Skeletal muscle cell (primary cell): ENCODE measurements at places on chromosomes 11 and 22.
A peak's percentile ranks its signal among the peaks of the same experiment; 100 is the strongest.

DNA sequence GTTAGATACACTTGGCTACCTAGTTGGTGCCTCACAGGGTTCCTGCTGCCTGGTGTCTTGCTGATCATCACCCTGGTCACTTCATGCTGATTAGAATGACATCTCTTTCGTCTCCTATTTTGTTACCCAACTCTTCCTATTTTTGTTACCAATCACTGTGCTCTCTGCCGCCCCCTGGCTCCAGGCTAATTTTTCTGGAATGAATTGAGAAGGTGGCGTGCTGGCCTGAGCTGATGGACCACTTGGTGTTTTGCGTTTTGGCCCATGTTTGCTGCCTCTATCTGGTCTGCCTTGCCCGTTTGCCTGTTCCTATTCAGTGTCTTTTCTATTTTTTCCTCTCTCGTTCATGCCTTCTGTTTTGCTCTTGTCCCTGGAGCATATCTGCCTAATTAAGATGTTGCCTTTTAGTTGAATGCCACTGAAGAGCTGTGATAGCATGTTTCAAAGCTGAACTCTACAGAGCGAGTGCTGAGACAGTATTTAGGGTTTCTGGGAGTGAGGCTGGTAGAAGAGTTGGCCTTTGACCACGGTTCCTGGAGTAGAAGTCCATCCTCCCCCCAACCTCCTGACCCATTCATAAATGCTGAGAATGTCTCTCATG, 5.9 kb upstream of the ATF4 start:
- DNase-seq: no peak

- no peak for DNase-seq
These were observed 118.6 kb upstream of the C11orf87 start for GRCh38 chr11:109303342-109303741.

- peak; percentile 35 for DNase-seq
These were observed 58.1 kb downstream of the GGTLC2 start for GRCh38 chr22:22702237-22703202.

DNA sequence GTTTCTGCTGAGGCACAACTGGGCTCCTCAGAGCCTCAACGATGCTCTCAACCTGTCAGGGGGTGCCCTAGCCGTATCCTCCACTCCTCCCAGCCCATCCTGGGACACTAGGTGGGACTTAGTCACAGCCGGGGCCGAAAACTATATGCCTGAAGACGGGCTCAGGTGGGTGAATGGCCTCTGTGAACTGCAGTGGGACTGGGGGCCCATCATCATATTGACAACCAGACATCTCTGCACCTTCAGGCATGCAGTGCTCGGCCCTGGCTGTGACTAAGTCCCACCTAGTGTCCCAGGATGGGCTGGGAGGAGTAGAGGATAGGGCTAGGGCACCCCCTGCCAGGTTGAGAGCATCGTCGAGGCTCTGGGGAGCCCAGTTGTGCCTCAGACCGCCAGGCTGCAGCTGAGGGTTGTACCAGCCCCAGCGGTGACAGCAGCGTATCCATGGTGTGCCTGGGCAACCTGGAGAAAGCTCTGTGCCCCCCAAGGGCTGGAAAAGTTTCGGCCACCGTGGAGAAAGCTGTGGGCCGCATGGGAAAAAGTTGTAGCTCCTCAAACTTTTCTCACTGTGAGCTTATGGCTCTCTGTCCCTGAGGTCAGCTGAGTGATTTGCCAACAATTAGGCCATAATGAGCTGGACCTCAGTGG, 88.9 kb downstream of the RRM1 start:
- no peak for DNase-seq

DNA sequence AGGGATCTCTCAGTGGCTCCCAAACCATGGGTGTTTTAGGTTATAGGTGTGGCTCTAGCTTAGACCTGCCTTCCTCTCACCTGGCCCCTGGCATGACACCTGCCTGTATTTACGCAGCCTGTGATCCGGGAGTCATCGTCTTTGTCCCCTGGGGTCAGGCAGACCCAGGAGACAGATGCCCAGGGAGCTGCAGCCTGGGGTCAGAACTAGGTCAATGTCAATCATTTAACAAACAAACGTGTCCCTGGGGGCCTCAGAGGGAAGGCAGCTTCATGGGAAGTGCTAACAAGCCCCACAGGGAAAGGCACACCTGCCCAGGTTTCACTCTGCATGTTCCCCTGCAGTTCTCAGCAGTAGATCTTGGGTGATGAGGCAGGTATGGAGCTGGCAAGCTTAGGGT, 12.0 kb downstream of the BACE1-AS start:
- no peak for DNase-seq

DNA sequence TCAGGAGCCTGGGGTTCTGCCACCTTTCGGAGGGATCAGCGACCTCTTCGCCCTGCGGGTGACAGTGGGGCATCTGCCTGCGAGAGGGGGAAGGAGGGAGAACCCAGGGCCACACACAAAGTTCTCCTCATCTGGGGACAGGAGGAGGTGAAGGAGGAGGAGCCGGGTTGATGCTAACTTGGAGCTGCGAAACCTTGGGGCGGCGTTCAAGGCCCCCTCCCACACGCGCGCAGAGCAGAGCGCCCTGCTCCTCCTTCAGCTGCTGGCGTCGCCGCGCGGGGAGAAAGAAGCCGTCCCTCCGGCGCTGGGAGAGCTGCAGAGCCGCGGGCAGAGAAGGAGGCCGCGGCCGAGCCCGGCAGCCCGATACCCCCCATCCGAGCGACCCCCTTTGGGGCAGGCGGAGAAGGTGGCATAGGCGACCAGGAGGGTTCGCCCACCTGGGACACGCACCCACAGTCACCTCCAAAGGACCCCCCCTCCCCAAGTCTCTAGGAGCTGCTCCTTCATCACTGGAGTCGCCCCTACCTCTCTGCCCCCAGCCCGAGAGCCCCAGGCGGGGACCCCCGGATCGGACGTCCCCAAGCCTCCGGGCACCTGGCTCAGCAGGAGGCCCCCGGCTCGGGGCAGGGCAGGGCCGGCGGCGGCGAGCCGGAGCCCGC, at the start of gene RASD2:
Gene RASD2, plus strand, starts transcription at position 237 of the 659 bp plus-strand sequence. CDS start 5,979 bp downstream, outside the sequence.
- DNase-seq: no peak

DNA sequence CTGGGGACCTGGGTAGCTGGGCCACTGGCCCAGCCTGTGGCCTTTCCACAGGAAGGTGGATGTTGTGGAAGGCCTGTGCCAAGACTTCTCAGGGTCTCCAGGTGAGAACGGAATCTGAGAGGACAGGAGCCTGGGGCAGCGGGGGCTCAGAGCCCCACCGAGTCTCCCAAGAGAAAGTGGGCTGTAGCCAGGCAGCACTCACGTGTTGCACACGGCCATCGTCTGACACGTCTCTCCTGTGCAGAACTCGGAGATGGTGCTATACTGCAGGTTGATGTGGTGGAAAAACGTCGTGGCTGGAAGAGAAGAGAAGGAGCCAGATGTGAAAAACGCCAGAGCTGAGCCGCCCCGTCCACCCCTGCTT, 6.4 kb downstream of the MOB2 start:
- DNase-seq: no peak

- DNase-seq: no peak
These were observed 4.1 kb downstream of the C11orf52 start for GRCh38 chr11:111922803-111923202.

DNA sequence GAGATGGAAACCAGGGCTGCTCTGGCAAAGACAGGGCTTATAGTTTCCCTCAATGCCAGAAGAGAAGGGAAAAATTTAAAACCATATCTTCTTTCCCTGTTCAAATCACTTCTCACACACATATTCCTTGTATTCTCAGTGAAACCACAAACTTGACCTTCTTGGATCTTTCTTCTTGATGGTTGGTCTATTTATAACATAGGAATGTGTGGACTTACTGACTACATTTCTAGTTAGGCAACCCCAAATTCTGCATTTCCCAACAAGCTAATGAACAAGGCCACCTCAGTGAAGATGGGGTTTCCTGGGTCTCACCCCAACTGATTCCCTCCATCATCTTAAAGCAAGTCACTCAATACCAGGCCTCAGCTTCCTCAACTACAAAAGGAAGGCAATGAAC, 3.8 kb upstream of the QSER1 start:
- DNase-seq: peak; percentile 34

- no peak for DNase-seq
These were observed 269.3 kb upstream of the PITPNB start for GRCh38 chr22:28188178-28188879.

- no peak for DNase-seq
These were observed 104.9 kb downstream of the ARFGAP2 start for GRCh38 chr11:47071791-47072261.

DNA sequence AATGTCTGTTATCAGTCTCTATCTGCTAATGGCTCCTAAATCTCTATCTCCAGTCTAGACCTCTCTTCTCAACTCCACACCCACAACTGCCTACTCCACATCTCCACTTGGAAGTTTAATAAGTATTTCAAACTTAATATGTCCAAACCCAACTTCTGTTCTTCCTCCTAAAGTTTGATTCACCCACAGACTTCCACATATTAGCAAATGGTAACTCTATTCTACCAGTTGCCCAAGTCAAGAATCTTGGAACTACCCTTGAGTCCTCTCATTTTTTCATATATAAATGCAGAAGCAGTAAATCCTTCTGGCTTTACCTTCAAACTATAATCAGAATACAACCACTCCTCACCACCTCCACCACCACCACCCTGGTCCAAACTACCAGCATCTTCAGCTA, 6.7 kb upstream of the JAML start:
- DNase-seq: no peak

DNA sequence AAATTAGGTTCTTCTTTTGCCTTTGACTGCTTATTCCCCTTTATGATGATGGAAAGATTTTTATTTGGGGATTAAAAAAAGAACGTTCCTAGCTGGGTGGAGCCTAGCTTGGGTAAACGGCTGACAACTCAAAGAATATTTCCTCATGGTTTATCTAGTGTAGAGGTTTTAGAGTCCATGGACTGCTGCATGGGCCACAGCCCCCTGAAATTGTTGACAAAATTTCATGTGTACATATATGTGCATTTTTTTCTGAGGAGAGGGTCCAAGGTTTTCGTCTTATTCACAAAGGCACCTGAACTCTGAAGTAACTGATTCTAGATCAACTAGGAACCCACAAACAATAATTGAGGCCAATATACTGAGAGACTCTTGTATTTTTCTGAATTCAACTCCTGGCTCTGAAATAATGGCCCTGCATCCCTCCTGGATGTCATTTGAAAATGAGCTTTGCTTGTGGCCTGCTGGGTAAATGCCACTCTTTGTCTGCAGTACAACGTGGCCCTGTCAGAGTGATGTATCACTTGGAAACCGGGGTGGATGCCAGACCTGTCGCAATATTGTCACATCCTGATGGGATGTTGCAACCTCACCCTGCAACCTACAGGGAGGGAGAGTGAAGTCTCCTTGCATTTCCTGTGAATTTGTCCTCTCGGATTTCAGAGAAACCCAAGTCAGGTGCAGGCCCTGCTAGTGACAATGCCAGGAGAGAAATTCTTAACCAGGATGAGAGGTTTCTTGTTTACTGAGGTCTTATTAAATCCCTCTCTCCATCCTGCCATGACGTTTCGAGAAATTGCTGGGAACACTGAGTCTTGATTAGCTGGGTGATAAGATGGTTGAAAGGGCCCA, 33.8 kb downstream of the EHF start:
- peak; percentile 56 for DNase-seq

- DNase-seq: peak; percentile 69
These were observed 7.6 kb upstream of the KCTD14 start for GRCh38 chr11:78030429-78031325.

DNA sequence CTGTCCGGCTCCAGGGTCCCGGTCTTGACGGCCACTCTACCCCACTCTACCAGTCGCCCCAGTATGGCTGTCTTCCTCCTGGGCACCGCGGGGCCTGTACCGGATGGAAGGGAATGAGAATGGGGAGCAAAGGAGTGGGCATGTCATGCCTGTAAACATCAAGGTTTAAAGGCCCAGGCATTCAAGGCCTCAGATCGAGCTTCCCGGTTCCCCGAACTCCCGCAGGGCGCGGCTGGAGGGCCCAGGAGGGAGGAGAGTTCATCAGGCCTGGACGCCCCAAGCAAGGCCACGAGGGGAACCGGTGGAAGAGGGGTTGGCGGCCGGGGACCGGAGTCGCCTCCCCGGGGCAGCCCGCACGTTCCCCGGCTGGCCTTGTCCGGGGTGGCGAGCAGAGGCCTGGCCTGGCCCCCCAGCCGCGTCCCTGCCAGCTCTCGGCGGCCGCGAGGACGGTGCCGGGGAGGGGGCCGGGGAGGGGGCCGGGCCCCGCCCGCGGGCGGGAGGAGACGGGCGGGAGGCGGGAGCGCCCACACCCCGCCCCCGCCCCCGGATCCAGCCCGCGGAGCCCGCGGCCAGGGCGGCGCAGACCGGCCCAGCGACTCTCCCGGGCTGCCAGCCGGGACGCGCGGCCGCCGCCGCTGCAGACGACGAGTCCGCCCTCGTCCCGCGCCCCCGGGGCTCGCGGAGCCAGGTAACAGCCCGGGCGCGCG, at the start of gene CDC42EP1:
Gene CDC42EP1, plus strand, starts transcription at position 580 of the 707 bp plus-strand sequence. CDS start 5,870 bp downstream, outside the sequence.
- no peak for DNase-seq

DNA sequence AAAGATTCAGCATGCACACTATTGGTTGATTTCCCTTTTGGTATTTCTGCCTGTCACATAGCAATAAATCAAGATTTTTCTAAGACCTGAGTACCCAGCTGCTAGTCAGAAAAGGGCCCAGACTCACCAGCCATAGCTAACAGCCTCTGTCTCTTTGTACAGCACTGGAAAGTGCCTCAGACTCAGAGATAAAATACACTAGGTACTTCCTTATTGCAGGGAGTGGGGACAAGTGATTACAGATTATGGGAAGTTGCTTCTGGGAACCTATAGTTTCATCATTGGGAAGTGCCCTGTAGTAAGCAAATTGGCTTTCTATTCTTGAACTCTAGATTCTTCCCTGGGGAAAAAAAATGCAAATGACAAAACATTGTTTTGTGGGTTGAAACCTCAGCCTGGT, at the start of gene CASP5:
Gene CASP5, minus strand, starts transcription at position 166 of the 400 bp plus-strand sequence. Its CDS starts 32 bp downstream, at position 134.
- no peak for DNase-seq

- DNase-seq: no peak
These were observed 9.1 kb upstream of the GLYATL1B start for GRCh38 chr11:59076876-59077571.

GRCh38 chr22:29722587-29722986, 2.8 kb downstream of the CABP7 start:
- no peak for DNase-seq

DNA sequence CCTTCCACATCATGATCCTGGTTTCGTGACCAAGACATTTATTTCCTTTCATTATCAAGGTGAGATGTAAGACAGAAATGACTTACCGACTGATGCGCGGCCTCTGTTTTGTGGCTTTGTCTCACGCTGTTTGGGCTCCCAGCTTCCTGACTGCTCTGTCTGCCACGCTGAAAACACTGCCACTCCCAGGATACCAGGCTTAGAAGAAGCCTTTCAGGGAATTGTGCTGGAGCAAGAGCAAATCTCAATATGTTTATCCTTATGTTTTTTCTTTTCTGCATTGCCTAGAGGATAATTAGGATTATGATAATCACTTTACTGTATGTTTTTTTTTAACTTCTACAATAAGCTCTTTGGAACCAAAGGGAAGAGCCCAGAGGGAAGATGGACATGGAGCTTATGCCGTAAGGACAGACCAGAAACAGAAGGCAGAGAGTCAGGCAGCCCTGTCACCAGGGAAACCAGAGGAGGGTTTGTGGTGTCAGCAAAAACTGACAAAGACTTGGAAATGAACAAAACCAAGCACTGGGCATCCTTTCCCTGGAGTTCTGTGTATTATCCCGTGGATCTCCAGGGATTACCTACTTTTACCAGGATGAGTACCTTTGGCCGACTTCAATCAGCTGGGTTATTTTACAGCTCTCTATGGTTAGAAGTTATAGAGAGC, 68.2 kb upstream of the ISX start:
- no peak for DNase-seq
